Posterior cingulate gyrus (tissue), 11 donors: ENCODE measurements at places on chromosomes 13 and 19.

GRCh38 chr19:38792250-38793111, 3.5 kb downstream of the LGALS7B start:
- no peak for DNase-seq

DNA sequence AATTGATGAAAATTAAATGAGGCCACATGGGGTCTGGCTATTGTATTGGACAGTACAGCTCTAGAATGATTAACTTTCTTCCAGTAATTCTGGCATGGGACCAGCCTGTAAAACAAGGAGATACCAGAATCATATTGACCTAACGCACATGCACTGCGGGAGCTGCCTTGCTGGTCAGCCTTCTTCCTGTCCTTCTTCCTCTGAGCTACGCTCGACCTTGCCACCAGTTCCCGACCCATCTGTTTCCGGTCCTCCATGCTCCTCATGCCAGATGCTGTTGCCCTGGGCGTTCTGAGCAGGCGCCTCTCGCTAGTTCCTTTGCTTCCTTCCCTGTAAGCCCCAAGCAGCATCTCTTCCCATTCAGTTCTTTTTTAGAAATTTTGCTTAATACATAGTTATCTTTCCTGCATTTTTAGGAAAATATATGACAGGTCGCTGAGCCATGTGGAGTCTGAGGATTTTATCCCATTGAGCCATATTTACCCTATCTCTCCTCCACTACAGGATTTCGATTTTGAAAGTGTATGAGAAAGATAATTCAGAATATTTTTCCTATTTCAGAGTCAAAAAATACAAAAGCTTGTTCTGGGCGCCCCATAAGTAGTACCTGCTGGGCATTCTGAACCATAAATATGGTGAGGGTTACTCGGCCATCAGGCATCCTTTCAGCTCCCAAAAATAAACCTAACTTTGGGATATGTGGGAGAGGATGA, 38.6 kb downstream of the TNFRSF19 start:
- DNase-seq: no peak

GRCh38 chr13:21033856-21034602, 27.4 kb downstream of the LATS2 start:
- DNase-seq: no peak

DNA sequence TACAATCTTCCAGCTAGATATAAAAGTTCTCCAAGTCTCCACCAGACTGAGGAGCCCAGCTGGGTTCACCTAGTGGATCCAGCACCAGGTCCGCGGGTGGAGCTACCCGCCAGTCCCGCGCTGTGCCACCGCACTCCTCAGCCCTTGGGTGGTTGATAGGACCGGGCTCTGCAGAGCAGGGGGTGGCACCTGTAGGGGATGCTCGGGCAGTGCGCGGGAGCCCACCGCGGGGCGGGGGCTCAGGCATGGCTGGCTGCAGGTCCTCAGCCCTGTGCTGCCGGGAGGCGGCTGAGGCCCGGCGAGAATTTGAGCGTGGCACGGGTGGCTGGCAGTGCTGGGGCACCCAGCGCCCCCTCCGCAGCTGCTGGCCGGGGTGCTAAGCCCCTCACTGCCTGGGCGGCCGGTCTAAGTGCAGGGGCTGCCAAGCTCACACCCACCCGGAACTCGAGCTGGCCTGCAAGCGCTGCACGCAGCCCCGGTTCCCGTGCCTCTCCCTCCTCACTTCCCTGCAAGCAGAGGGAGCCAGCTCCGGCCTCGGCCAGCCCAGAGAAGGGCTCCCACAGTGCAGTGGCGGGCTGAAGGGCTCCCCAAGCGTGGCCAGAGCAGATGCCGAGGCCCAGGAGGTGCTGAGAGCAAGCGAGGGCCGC, 542.8 kb upstream of the PCDH9 start:
- no peak for DNase-seq

- DNase-seq: peak; percentile 32
These were observed 850 bp downstream of the MTMR6 start for GRCh38 chr13:25286308-25286968.

DNA sequence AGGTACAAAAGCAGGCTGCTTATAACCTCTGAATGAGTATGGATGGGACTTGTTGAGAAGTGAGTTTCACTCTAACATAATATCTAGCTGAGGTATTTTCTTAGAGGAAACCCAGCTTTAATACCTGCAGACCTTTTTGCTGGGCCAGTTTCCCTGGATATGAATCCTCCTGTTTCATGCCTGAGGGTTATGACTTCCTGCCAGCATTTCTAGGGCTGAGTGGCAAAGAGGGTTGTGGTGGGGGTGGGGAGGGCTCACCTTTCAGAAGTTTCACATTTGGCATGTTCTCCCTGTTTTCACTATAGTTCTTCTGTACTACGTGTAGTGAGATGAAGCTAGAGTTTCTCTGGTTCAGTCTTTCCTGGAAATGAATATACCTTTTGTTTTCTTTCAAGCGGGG, 73.7 kb downstream of the LACC1 start:
- no peak for DNase-seq

DNA sequence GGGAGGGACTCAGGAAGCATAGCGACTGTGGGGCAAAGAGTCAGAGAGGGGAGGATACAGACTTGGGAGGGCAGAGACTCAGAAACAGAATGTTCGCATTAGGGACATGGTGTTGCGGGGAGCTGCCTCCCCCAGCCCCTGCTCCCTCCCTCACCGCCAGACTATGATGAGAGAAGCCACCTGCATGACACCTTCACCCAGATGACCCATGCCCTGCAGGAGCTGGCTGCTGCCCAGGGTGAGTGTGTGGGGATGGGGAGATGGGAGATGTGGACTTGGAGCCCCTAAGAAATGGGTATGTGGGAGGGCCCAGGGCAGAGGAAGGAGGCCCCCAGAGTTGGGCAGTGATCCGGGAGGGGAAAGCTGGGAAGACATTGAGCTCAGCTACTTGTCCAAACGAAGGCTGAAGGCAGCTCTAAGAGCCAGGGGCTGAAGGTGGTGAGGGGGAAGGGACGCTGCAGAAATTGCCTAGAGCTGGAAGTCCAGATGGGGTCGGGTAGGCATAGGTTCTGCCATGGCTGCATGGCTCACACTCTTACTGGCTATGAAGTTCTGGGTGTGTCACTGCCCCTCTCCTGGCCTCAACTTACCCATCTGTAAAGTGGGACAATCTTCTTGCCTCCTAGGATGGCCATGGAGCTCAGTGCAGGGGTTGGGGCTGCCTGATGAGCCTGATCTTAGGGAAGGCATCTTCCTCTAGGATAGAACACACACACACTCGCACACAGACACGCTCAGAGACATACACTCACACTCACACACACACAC, 1.4 kb downstream of the SPACA6 start:
- no peak for DNase-seq

GRCh38 chr13:92806215-92806614, 420.4 kb upstream of the GPC6 start:
- DNase-seq: no peak

- no peak for DNase-seq
These were observed 39.5 kb downstream of the TEX29 start for GRCh38 chr13:111359930-111360329.

DNA sequence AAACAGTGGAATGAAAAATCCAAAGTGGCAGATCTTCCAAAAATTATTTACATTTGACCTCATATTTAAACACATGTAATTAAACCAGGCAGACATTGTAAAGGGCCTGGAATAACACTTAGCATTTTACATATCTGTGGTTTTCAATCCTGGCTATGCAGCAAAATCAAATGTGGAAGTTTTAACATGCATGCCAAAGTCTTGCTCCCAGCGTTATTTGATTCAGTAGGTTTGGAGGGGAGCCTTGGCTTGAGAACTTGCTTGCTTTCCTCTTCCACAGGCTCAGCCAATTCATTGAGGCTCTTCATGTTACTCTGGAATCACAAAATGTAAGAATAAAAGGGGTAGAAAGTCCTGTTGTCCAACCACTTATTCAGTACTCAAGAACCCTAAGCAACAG, 42.5 kb upstream of the INTS6 start:
- DNase-seq: no peak

DNA sequence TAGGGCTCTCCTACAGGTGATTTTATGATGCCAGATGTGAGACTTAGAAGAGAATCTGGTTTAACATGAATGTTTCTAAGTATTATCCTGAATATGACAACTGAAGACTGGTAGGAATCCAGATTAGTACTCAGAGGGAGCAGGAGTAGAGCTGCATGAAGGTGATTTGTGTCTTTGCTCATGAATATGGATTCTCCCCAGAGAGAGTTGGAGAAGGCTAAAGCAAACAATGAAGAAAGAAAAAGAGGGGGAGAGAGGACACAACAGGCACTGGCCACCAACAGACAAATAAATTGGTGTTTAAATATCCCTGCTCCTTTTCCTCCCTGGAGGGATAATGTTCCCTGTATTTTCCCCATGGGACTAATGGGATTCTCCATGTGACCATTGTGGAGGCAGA, 427.0 kb upstream of the KLF12 start:
- no peak for DNase-seq

DNA sequence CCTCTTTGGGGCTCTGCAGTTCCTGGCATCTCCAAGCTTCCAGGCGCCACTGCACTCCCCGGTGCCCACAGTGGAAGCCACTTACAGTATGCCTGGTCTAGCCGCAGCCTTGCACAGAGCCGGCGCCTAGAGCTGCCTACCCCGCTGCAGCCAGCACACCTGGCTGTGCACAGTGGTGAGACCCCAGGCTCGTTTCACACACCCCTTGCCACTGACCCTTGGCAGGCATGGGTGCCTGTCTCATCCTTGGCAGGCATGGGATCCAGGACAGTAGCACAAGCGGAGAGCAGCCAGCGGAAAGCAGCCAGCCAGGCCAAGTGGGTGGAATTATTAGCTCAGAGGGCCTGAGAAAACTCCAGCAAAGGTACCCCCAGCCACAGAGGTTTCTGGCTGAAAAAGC, 86.0 kb downstream of the SERP2 start:
- DNase-seq: no peak

GRCh38 chr19:43644181-43644580, 4.5 kb upstream of the CADM4 start:
- no peak for DNase-seq

GRCh38 chr13:86838411-86839120, 832.6 kb upstream of the SLITRK5 start:
- no peak for DNase-seq

- no peak for DNase-seq
These were observed 20.3 kb downstream of the FBN3 start for GRCh38 chr19:8129061-8129618.

DNA sequence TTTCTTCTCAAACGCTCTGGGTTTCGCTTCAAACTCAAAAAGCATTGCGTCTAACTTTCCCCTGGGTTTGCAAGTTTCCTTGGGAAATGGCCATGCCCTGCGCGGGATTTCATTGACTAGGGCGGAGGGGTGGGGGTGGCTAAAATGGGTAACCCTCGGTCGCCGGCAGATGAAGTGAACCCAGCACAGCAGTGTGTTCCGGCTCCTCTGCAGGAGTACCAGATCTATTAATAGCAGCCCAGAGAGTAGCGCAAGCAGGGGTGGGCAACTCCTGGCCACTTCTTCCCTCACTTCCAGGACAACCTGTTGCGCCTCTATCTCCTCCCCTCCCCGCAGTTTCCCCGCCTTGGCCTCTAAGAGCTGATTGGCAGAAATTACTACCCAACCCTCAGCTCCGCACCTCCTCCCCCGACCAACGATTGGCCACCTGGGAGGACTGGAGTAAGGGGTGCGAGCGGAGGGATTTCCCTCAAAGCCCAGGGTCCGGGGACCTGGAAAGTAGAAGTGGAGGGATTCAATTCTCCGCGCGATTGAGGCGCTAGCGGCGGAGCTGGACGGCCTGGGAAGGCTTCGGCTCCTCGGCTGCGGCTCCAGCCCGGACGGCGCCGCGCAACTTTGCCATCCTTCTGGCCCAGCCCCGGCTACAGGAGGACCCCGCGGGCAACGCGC, at the start of gene FREM2:
FREM2 (plus strand) TSS at position 501 of the 669 bp plus-strand sequence. CDS start 268 bp downstream, outside the sequence.
- peak; percentile 56 for DNase-seq

DNA sequence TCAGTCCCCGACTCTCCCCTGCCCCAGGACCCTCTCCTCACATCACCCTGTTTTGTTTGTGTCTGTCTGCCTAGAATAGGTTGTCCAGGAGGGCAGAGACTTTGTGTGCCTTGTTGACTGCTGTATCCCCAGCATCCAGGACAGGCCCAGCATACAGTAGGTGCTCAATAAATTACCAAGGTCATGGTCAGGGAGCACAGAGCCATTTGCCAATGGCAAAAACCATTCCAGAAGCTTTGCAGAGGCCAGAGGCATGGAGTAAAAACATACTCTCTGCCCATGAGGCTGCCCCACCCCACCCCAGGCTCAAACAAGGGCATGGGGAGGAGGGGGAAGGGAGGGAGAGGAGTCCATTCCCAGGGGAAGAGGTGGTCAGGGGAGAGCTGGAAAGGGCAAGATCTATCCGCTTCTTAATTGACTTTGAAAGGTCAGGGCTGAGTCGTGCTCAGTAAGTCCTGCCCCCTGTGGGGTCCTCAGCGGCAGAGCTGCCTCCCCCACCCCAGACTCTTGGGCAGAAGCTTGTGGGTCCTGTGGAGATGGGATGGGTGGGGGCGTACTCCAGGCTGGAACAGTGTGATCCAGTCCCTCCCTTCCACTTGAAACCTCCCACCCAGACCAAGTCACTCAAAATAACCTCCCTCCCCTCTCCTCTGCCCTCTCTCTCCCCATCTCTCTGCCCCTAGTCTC, 4.4 kb downstream of the GPR4 start:
- DNase-seq: no peak

DNA sequence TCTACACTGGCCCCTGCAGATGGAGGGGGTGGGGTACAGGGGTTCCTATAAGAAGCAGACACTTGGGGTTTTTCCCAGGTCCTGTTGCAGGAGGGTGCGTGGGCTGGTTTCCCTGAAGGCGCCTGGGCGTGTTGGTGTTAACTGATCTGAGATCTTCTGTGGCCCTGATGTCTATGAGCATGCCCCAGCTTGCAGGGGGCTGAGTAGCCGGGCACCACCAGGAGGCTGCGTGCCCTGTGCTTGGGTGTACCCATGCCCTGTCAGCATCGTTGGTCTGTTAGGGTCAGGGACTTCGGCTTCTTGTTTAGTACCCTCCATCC, 45.3 kb downstream of the CAPN12 start:
- DNase-seq: no peak

DNA sequence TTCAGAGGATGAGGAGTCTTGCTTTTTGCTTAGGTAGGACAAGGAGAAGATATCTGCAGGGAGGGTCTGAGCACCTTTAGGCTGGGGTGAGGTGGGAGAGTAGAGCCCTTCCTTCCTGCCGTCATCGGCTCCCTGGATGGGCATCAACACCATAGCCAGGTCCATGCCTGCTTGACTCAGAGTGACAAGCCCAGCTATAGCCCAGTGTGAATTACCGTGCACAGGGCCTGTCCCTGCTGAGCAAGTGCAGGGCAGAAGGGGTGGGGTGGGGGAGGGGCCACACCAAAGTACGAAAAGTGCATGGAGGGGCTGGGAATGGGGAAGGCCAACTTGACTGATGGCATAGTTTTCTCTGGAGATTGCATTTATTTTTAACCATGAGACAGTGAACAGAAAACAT, 30.3 kb upstream of the RNF113B start:
- DNase-seq: no peak

GRCh38 chr13:42041684-42042035, 6.8 kb upstream of the DGKH start:
- DNase-seq: peak; percentile 89
